ENCODE measurements at places on chromosomes 6 and 20.
A peak's percentile ranks its signal among the peaks of the same experiment; 100 is the strongest.

GRCh38 chr20:50323209-50323608, 132.6 kb downstream of the CEBPB start:
- no peak for DNase-seq

- DNase-seq, result no peak
Measured at GRCh38 chr6:10723567-10723881, 654 bp downstream of the TMEM14C start.

DNA sequence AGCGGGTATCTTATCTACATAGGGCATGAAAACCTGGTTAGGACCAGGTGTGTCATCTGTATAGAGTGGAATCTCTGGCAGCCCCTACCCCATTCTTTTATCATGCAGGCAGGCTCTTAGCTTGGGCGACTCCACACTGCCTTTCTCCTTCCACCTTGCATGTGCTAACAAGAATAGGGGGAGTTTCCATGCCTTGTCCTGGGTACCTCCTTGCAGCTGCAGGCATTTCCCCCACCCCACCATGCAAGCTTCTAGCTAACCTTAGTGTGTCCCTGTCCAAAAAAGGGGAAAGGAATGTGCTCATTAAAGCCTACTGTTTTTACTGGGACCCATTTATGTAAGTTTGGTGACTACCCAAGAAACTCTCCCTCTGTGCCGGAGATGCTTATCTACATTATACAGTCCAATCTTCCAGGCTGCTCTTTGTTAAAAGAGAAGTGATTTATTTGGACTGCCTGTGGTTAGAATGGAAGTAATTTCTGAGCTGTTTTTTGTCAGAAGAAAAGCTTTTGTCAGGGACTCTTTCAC, 10.5 kb upstream of the CEP43 start:
- no peak for DNase-seq

DNA sequence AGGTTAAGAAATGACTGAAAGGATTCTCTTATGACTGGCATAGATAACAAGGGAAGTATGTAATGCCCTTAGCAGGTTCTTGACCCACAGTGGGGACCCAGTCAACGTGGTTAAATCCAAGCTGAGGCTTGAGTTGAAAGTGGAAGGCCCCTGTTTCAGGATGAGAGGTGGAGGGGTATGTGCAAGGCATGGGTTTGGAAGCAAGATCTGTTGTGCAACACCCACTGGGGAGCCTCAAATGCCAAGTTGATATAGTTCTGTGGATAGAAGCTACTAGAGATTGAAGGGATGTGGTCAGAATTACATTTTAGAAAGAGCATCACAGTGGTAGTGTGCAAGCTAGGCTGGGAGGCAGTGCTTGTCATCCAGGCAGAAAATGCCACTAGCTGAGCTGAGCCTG, 5.1 kb downstream of the PABPC1L start:
- DNase-seq, result no peak

DNA sequence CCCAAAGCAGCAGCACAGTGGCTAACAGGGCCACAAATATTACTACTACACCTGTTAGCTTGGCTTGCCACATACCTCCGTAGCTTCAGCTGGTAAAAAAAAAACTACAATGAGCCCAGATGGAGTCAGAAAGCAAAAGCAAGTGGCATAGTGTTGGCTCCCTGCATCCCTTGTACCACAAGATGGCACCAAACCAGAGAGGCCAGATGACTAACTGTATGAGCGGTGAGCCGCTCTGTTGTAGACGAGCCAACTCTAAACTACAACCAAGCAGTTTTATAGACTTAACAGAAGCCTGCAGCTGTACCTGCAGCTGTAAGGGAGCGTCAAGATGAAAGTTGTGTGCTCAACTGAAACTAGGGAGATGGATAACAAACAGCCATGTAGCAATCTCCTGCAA, 84.5 kb upstream of the MCHR2 start:
- DNase-seq, result no peak

GRCh38 chr6:96649926-96650325, 87.0 kb downstream of the FHL5 start:
- no peak for DNase-seq

- DNase-seq, result no peak
Measured at GRCh38 chr6:74343804-74344203, 647.8 kb downstream of the CD109 start.

- no peak for DNase-seq
Measured at GRCh38 chr6:72382602-72383529, 239.0 kb upstream of the KCNQ5 start.

DNA sequence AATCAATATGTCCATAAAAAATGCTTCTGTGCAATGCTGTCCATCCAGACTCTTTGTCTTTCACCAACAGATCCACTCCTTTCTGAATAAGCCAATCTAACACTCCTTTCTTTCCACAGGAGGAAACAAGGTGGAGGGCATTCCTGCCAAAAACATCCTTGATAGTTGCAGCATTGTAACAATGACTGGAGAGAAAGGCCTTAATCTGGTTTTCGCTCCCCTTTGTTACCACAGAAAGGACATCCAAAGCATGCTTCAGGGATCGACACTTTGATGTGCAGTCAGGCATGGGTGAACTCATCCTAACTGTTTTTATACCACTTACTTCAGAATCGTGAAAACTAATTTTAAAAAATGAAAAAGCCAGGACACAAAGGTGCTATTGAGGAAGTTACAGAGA, 7.4 kb downstream of the IBTK start:
- DNase-seq, result no peak

GRCh38 chr20:58985656-58986055, 4.6 kb downstream of the NELFCD start:
- DNase-seq, result no peak

GRCh38 chr6:156175971-156176421, 601.2 kb upstream of the ARID1B start:
- no peak for DNase-seq

DNA sequence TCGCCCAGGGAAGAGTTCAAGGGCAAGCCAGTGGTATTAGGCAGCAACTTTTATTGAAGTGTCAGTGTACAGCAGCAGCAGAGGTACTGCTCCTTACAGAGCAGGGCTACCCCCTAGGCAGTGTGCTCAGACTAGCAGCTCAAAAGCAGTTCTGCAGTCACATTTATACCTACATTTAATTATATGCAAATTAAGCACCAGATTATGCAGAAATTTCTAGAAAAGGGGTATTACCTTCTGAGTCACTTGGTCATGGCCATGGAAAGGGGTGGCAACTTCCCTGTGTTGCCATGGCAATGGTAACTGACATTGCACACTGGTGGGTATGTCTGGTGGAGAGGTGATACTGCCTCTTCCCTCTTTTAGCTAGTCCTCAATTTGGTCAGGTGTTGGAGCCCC, 2.1 kb upstream of the ZKSCAN4 start:
- DNase-seq, result no peak

- DNase-seq, result no peak
Measured at GRCh38 chr6:129212081-129212480, 329.1 kb downstream of the LAMA2 start.

- DNase-seq, result no peak
Measured at GRCh38 chr20:32772046-32772445, 9.9 kb downstream of the DNMT3B start.

- no peak for DNase-seq
Measured at GRCh38 chr6:11279284-11279689, 46.8 kb upstream of the NEDD9 start.

- DNase-seq, result no peak
Measured at GRCh38 chr6:7541175-7542064, at the start of gene DSP. TSS of gene DSP (plus strand) at chr6:7541671. CDS start at chr6:7541916, 245 bp downstream.

- DNase-seq, result no peak
Measured at GRCh38 chr6:53189554-53189953, 40.9 kb upstream of the GCM1 start.

- no peak for DNase-seq
Measured at GRCh38 chr20:37881601-37882343, 21.2 kb upstream of the VSTM2L start.

- DNase-seq, result no peak
Measured at GRCh38 chr6:76843054-76843822, 620.1 kb downstream of the HTR1B start.

DNA sequence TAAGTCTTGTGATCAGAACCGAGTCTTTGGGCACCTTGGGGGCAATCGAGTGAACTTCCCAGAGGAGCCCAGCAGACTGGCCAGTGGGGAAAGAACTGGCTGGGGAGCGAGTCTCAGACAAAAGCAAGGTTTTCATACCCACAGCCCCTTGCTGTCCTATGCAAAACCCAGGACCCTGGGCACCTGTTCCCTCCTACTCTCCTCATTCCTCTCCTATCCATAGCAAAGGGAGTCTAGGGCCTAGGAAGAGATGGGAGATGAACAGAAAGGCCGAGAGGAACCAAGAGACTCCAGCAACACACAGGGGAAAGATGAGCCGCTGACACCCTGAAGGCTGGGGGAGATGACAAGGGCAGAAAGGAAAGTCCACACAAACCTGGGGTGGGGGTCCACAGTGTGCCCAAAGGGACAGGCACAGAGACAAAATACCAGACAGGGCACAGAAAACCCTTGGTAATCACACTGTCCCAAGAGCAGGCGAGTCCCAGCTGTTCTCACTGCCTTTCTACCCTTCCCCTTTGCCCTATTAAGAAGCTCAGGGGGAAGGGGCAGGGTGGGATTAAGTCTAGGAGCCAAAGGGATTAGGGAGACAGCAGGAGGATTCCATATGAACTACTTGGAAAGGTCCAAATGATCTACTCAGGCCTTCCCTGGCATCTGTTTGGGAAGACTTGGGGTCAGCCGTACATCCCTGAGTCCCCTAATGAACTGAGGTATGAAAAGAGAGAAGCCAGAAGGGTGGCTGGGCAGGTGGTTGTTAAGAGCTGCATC, 6.5 kb downstream of the PPP1R18 start:
- no peak for DNase-seq

GRCh38 chr6:31493875-31494694, 3.9 kb upstream of the MICB start:
- peak; percentile 74 for DNase-seq

- no peak for DNase-seq
Measured at GRCh38 chr6:7604003-7604402, 14.0 kb downstream of the SNRNP48 start.

GRCh38 chr20:43778375-43778774, 51.6 kb upstream of the GTSF1L start:
- no peak for DNase-seq

DNA sequence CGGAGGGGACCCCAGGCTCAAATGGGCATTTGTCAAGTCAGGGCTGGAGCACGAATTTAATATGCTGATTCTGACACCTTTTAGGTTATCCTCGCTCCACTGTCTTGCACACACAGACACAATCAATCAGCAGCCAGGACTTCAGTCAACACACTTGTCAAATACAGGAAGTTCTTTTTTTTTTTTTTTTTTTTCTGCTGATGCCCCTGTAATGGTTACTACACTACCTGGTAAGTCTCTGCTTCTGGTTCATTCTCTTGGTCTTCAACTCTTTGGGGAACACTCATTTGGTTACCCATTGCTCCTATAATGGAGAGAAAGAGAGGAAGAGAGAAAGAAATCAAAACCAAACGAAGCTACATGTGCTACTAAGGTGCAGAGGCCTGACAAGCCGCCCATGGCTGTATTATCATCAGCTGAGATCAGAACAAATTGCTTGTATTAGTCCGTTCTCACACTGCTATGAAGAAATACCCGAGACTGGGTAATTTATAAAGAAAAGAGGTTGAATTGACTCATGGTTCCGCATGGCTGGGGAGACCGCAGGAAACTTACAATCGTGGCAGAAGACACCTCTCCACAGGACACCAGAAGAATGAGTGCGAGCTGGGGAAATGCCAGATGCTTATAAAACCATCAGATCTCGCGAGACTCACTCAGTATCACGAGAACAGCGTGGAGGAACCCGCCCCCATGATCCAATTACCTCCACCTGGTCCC, 11.8 kb downstream of the BCAS1 start:
- DNase-seq, result no peak

DNA sequence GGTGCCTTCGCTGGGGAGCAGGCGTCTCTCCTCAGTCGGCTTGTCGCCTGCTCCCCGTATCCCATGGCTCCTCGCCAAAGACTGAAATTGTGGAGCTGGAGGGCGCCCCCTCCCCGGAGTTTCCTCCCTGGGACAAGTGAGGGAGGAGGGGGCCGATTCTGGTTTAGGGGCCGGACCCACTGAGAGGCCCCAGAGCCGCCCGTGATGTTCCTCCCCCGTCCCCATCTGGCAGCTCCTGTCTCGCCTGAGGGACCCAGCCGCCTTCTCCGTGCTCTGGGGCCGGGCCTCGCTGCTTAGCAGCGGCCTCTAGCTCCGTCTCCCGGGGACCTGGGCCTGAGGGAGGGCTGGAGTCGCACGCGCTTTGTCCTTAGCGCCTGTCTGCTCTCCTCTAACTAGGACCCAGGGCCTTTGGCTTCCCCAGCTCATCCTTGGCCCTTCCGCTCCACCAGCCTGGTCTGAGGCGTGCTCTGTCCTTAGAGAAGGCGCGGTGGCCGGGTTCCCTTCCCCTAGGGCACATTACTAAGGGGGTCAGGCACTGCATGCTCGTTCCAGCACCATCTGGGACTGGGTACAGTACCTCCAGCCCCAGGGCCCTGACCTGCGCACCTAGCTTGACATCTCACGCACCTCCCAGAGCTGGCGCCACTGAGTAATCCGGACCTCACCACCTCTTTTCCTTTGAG, 29.7 kb downstream of the SLC12A5 start:
- no peak for DNase-seq

DNA sequence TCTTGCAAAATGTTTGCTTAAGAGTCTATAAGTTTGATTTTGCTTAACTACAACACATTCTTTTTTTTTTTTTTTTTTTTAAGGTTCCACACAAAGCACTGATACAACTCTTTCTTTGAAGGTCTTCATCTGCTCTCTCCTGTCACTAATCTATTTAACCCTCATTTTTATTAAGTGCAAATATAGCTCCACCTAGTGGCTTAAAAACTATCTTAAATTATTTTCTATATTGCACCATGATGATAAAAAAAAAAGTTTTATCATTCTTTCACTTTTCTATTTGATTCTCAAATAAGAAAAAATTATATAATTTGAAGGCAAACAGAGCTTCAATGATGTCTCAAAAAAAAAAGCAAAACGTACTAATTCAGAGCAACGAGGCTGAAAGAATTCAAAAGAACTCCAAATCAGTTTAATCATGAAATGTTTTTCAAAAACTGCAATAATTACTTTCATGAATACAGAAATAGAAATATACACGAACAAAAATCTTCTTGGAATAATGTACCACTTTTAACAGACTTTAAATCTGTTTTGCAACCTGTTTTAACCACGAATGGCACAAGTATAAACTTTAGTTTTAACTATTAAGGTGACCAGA, 12.8 kb downstream of the ESF1 start:
- no peak for DNase-seq

DNA sequence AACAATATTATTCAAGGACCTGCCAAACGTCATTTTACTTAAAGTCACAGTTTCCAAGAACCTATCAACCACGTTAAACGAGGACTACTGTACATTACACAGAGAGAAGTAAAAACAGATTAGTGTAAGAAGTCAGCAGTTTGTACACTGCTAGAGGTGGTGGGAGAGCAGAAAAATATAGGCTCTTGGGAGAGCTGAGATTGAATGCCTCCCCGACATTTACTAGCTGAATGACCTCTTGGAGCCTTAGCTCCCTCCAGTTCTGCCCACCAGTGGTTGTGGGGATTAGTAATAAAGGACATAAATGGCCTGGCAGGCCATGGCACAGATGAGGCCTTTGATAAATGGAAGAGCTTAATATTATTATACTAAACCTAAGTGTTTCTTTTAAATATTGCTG, 161.4 kb downstream of the UBE3D start:
- DNase-seq, result no peak

GRCh38 chr20:2316847-2317495, 21.2 kb downstream of the TGM3 start:
- DNase-seq, result no peak
